Left cardiac atrium (tissue), 4 donors: ENCODE measurements at places on chromosomes 2 and 18.
A peak's percentile ranks its signal among the peaks of the same experiment; 100 is the strongest.

DNA sequence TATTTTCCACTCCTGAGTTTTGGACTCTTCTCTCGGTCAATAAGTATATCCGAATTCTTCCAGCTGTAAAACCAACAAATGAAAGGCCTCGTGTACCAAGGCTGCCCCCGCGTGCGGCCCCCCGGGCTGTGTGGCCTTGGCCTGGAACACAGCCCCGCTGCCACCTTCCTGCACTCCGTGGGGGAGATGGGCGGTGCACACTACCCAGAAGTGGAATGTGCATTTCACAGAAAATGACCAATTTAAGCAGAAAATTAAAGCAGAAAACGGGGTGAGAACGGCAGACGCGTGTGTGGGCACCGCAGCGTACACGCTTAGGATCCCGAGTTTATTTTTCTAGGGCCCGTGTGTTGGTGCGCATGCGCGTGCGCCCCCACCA lies 34.4 kb upstream of the ZNF516 start:
- no peak for DNase-seq

GRCh38 chr2:46814160-46814961 lies 101.2 kb downstream of the MCFD2 start:
- DNase-seq, result peak; percentile 94

- DNase-seq, result no peak
Observed at GRCh38 chr18:10860382-10860781, 289.0 kb downstream of the PIEZO2 start.

- DNase-seq, result no peak
Observed at GRCh38 chr2:69769272-69769671, 27.3 kb downstream of the ANXA4 start.

GRCh38 chr2:96247009-96247408 lies 18.8 kb downstream of the TMEM127 start:
- DNase-seq, result no peak

DNA sequence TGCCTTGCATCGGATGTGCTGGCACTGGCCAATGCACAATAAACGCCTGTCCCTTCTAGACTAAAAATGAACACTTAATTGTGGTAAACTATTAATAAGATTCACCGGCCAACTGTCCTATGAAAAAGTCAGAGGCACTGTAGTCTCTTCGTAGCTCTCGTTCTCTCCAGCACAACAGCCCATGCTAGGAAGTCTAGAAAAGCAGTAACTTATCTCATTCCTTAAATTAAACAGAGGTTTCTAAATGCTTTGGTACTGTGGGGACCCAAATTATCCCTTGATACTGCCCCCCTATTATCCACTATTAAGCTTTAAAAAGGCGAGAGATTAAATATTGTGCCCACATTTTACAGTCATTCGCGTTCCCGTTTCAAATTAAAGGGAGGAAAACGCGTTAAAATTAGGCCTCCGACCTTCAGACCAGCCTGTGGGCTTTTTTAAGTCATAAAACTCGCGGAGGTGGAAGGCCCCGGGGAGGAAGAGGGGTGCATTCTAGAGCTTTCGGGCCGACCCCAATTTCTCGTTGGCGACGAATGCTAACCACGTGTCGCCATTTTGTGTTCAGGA lies 1.5 kb upstream of the PCBP1 start:
- DNase-seq, result no peak

GRCh38 chr2:8018956-8019355 lies 662.9 kb upstream of the ID2 start:
- no peak for DNase-seq

DNA sequence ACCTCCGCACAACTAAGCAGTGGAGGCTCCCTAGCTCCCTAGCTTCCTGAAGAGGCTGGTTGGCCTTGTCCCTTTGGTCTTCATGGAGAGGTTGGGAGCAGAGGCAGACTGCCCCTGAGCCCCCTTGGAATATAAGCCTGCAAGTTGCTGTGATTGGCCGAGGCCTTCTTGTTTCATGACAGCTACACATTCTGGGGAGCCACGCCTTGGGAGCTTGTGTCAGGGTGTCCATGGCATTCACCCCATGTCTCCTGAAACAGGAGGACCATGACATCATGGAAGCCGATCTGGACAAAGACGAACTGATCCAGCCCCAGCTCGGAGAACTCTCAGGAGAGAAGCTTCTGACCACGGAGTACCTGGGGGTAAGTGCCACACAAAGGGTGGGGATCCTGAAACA lies 64.0 kb upstream of the B3GNT7 start:
- no peak for DNase-seq

- peak; percentile 92 for DNase-seq
Observed at GRCh38 chr2:95043300-95044093, 18.0 kb downstream of the MAL start.

DNA sequence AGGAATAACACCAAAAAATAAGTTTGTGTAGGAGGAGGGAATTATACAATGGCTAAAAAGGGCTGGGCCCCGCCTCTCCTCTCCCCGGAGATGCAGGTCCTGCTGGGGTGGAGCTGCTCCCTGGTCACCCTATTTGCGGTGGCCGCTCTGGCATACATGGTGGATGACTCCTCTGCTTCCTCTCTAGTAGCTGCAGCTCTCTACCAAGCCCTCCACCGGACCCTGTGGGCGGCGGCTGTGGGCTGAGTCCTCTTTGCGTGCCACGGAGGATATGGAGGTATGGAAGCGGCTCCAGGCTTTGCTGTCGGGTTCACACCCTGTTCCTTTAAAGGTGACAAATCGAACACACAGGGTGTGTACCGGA lies 77.1 kb upstream of the SEC11C start:
- DNase-seq, result no peak

DNA sequence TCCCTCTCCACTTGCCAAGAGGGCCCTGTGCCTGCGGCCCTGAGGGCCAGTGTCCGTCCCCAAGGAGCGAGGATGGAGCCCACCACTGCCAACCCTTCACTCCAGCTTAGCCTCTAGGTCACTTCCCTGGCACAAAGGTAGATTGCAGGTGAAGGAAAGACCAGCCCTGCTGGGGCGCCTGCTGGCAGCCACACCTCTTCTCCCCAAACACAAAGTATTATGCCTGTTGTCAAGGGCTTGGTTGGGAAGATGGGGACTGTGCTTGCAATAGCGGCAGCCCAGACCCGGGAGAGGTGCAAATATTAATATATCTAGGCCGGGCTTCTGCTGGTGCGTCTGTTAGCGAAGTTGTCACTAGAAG lies 7.7 kb downstream of the KCNF1 start:
- no peak for DNase-seq

DNA sequence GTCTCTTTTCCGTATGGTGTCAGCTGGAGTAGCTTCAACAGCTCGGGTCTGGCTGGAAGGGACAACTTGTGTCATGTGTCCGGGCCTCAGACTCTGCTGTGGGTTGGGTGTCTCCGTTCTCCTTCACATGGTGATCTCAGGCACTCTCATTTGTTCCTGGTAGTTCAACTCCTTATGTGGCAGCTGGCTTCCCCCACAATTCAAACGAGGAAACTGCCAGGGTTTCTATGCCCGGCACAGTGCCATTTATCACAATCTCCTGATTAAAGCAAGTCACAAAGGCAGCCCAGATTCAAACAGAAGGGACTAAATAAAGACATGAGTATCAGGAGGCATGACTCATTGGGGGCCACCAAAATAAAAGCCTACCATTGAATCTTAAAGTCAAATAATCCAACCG lies 22.7 kb downstream of the MRO start:
- DNase-seq, result no peak

- DNase-seq, result no peak
Observed at GRCh38 chr2:77149565-77149964, 372.6 kb downstream of the LRRTM4 start.

- DNase-seq, result no peak
Observed at GRCh38 chr2:191790737-191791136, 56.2 kb downstream of the CAVIN2 start.

- DNase-seq, result no peak
Observed at GRCh38 chr2:105376789-105377240, 22.0 kb downstream of the FHL2 start.
